ENCODE measurements at places on chromosomes 6 and 20.

DNA sequence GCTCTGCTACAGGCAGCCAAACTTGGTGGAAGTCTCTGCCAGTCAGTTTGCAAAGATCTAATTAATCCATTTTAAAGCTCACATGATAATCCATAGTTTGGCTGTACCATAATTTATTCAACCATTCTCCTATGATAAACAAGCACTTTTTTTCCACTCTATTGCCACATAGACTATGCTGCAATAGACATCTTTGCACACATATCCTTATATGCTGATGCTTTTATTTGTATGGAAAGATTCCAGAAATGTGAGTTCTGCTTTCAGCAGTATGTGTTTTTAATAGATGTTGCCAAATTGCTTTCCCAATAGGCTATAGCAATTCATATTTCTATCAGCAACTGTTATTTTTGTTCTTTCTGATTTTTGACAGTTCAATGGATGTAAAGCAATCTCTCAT lies 628.0 kb downstream of the KIF16B start:
- no peak for DNase-seq

GRCh38 chr20:23410916-23411695 lies 10.2 kb downstream of the NAPB start:
- DNase-seq, result no peak

- DNase-seq, result no peak
These were observed 10.3 kb downstream of the DUSP15 start for GRCh38 chr20:31859998-31860380.

DNA sequence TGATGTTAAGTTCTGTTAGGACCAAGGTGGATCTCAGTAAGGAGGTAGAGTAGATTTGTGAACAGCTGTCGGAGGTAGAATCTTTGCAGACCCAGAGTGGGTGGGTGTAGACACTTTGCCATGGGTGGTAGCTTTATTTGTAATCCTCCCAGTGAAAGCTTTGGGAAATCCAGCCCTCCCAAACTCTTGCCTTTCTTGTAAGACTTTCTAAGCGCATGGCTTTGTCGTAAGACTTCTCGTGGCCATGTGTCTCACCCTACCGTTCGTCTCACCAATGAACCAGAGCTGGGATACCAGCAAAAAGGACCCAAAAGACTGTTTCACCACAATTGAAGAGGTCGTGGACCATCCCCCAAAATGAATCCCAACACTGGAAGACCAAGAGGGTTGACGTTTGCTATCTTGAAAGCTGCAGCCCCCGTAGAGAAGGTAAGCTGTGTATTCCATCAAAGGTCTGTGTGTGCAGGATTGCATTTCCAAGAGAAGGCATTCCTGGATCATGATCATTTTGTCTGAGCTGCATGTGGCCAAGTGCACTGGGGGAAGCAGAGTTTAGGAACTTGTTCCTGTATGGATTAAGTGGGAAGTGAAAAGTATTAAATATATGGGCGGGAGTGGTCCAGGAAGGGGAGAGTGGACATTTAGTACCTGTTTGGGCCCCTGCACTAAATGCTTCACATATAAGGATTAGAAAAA lies 5.8 kb upstream of the TMEM14A start:
- no peak for DNase-seq

GRCh38 chr6:150403458-150404246 lies 34.8 kb downstream of the IYD start:
- no peak for DNase-seq

GRCh38 chr6:125906158-125906998 lies 50.2 kb upstream of the HINT3 start:
- no peak for DNase-seq

DNA sequence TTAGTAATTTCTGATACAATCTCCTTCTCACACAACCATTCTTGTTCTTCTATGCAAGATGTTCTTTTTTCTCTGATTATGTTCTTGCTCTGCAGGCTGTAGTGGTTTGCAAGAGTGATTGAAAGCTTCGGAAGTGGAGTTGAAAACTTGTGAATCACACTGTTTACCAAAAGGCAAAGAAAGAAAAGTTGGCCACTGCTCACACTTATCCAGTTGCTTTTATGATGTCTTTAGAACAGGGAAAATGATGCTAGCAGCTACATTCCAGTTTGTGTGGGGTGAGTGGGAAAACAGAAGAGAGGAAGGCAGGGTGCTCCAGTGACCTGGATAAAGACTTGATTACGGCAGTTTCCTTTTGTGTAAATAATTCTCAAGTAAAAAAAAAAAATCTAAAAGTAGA lies 583.3 kb downstream of the TENT5A start:
- DNase-seq, result no peak

DNA sequence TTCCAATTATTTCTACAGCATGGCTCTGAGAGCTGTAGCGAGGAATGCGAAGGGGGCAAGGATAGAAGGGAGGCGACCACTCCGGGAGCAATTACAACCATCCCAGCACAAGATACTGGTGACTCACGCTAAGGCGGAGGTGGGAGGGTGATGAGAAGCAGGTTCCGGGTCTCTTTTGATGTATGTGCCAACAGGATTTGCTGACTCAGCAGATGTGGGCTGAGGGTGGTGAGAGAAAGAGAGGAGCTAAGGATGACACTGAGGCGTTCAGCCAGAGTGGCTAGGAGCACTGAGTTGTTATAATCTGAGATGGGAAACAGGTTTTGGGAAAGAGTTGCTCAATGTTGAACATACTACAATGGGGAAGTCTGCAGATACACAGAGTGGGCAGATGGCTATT lies 9.3 kb upstream of the TXNDC5 start:
- DNase-seq, result no peak

GRCh38 chr6:41426888-41427641 lies 91.7 kb downstream of the NCR2 start:
- DNase-seq, result no peak

GRCh38 chr20:40175296-40175695 lies 513.7 kb downstream of the MAFB start:
- no peak for DNase-seq

GRCh38 chr6:39228992-39229767 lies at the start of gene KCNK5:
Gene KCNK5 (minus strand): TSS chr6:39229475. CDS start chr6:39229111, 364 bp downstream.
- peak; percentile 66 for DNase-seq

DNA sequence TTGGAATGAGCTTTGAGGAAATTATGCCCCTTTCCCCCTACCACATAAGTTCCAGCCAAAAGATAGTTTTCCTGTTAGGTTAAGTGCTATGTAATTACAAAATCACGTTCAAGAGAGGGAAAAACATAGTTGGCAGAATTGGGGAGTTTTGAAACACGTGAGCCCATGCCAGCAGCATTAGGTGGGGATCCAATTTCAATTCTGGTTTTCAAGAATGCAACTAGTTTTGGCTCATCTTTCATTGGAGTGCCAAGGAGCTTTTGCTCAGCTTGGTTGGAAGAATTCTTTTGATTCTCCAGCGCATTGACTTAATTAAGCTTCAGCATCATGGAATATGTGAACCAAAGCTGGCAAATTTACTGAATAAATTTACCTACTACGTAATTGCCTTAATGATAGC lies 95.9 kb downstream of the SAMD5 start:
- DNase-seq, result no peak

- no peak for DNase-seq
These were observed 279.4 kb downstream of the CD83 start for GRCh38 chr6:14396826-14397517.

DNA sequence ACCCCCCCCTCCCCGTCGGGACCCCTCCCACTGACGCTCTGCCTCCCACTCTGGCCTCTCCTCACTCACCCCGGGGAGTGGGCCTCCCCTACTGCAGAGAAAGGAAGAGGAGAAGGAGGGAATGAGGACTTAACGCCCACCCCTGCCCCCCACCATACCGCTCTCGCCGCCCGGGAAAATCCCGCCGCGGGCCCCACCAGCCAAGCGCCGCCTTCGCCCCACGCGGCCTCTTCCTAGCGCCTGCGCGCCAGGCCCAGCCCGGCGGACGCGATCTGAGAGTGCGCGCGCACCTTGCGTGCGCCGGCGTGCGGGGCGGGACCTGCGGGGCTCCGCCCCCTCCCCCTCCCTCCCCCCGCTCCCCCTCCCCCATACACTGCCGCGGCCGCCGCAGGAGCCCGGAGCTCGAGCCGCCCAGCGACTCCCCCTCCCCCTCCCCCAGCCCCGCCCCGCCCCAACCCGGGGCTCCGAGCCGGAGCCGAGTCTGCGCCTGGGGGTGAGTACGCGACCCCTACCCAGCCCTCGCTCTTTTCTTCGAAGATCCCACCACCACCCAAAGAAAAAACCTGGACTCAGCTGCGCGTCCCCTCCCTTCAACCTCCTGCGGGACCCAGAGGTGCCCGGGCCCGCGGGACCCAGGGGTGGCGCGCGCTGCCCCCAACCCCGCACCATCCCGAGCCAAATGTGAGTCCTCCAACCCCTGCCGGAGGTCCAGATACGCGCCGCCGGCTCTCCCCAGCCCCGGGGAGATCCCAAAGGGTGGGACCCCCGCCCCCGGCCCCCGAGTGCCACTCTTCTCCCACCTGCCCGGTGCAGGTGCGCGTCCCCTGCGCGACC lies at the start of the genes MRPL14 and TMEM63B:
TSS of gene MRPL14 (minus strand) at position 267 of the 834 bp plus-strand sequence. CDS start 10,841 bp downstream, outside the sequence.
TSS of gene TMEM63B (plus strand) at position 369 of the 834 bp plus-strand sequence. CDS start 7,031 bp downstream, outside the sequence.
- DNase-seq, result peak; percentile 83

- DNase-seq, result no peak
These were observed 38.9 kb downstream of the BICRAL start for GRCh38 chr6:42820512-42821340.

- no peak for DNase-seq
These were observed 117.9 kb downstream of the GMDS start for GRCh38 chr6:2127484-2127911.

DNA sequence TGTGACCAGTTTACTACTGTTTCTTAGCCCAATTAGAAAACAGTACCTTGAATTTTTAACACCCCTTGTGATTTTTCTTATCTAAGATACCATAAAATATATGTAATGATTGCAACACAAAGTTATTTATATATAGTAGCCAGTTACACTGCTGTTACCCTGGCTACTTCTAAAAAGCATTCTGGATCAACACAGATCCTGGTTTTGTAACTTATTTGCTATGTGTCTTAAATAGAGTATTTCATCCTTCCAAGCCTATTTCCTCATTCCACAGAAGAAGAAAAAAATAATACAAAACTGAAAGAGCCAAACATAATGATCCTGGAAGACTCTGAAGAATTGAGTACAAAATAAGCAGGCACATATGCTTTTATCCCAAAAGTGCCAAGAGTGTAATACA lies 19.0 kb upstream of the GSTA4 start:
- no peak for DNase-seq

DNA sequence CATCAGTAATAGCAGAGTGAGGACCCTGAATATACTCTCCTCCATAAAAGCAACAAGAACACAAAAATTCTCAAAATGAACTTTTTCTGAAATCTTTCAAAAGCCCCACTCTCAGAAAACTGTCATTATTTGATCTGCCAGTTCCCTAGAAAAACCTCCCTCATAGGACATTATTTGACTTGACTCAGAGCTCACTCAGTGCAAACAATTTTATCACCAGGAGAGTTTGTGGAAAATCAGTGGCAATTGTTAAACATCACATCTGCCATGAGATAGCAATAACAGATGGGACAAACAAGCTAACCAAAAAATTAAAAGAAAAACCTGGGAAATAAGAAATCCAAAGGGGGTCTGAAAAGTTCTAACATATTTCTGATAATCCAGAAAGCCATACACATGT lies 100.0 kb downstream of the ATG5 start:
- DNase-seq, result no peak

- DNase-seq, result no peak
These were observed 72.9 kb downstream of the TSBP1 start for GRCh38 chr6:32298632-32299336.

GRCh38 chr6:158083455-158084325 lies 84.4 kb downstream of the SERAC1 start:
- no peak for DNase-seq

GRCh38 chr6:19552588-19552987 lies 284.6 kb upstream of the ID4 start:
- DNase-seq, result no peak

GRCh38 chr6:52654592-52654991 lies 16.3 kb upstream of the TMEM14A start:
- DNase-seq, result no peak

DNA sequence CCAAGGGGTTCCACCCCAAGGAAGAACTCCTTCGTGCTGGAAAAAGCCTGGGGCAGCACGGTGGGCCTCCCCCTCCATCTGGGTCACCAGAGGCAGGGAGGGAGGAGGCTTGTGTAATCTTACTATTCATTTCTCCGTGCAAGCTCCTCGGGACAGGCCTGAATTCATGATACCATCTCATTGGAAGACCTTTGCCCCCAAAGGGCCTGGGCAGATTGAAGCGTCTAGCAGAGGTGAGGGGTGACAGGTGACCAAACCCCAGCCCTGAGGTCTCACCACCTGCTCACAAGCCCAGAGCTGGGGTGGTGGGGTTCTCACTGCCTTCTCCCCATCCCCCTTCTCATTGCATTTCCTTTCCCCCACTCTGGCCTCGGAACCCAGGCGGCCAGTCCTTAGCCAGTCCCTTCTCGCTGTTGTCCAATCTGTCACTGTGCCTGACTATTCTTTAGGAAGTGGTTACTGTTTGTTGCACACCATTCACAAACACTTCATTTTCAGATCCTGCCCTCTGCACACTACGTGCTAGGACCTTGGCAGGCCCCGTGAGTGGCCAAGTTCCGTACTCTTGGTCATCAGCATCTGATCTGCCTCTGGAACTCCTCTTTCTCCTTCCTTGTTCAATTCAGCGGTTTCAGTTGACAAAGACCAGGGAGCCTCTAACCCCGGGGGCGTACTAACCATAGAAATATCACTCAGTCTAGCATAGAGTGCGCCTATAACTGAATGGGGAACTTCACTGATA lies 137.1 kb downstream of the LY86 start:
- DNase-seq, result no peak

DNA sequence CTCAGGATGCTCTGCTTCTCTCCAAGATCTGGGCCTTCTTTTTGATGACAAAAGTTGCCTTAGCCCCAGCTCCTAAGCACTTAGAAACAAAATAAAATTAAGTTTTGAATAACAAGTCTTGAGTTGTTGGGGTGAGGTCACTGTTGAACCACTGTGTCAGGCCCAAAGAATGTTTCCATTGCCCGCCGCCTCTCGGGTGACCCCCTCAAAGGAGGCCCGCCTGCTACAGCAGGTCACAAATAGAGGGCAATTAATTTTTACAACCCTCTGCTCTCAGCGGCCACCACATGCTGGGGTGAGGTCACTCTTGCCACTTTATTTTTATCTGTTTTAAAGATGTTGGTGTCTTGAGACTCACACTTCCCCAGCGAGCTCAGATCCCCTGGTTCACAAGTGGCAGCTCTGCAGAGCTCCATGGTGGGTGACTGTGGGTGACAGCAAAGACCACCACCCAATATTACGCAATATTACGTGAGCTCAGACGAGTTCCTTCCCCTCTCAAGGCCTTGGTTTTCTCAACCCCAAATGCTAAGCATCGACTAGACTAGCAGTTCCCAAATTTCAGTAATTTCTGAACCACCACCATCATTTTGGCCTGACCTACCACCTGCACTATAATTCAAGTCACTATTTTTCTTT lies 247.7 kb upstream of the PMEPA1 start:
- no peak for DNase-seq

- DNase-seq, result no peak
These were observed 95.1 kb upstream of the FOXP4 start for GRCh38 chr6:41451039-41451438.

GRCh38 chr6:45836984-45837383 lies 178.7 kb downstream of the CLIC5 start:
- no peak for DNase-seq

DNA sequence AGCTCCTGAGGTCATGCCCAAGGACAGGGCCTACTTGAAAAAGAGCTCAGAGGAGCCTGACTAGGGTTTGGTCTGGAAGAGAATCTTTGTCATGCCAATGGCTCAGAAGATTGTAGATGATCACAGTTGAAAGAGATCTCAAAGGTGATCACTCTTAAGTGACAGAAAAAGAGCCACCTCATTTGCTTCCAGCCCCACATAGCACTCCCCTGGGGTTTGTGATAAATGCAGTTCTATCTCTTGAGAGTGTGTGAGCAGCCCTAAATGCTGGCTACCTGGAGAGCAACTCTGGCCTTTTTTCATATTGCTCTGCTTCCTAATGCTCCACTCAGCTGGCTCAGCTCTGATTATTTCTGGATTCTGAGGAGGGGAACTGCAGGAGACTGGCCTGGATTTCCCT lies 39.3 kb downstream of the KLHL32 start:
- DNase-seq, result no peak

All from stimulated activated CD4-positive, alpha-beta T cell treated with anti-CD3 and anti-CD28 coated beads, Interleukin-1b, Interleukin-23, amount 100 ng/mL, for 1 hour (primary cell).